ENCODE measurements at places on chromosomes 5 and 9.

GRCh38 chr9:98958271-98958984 lies 14.7 kb downstream of the COL15A1 start:
- H3K36me3 ChIP-seq = no peaks in the 10 kb centered on the region
- no peak overlapping the region for H3K4me3 ChIP-seq
- H3K4me1 ChIP-seq = no peaks in the 10 kb centered on the region
- peaks cover 4% of the 10 kb centered on the region for H3K27me3 ChIP-seq

DNA sequence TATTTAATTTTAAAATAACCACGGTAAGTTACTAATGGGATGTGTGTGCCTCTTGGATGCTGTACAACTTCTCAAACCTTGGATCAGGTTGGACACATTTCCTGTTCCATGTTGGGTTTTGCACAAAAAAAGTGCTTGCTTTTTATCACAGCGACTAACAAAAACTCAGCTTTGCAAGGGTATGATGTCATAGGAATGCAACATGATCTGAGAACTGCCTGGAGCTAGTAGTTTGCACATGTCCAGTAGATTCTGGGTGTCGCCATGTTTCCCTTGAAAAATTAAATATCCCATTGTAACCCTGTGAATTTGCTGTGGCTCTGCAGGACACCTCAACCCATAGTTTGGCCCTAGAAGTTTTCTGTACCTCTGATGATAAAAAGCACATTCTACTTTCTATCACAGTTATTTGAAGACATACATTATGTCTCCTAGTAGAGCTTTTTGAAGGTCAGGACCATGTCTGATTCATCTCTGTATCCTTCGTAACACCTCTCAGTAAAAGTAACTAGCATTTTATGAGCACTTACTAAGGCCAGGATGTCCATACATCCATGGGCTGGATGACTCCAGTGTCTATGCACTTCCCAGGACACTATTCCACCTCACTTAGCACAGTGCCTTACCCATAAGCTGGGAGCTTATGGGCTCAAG lies 11.5 kb upstream of the FRMPD1 start:
- H3K27ac ChIP-seq = no peak overlapping the region
- H3K27me3 ChIP-seq = peaks cover 17% of the 10 kb centered on the region
- H3K4me1 ChIP-seq = no peaks in the 10 kb centered on the region
- no peak overlapping the region for H3K4me3 ChIP-seq

GRCh38 chr5:98128271-98128670 lies 645.2 kb upstream of the RGMB start:
- no peak overlapping the region for H3K4me3 ChIP-seq
- no peak overlapping the region for H3K27ac ChIP-seq
- no peaks in the 10 kb centered on the region for H3K4me1 ChIP-seq
- DNase-seq = no peak
- no peaks in the 10 kb centered on the region for H3K36me3 ChIP-seq

DNA sequence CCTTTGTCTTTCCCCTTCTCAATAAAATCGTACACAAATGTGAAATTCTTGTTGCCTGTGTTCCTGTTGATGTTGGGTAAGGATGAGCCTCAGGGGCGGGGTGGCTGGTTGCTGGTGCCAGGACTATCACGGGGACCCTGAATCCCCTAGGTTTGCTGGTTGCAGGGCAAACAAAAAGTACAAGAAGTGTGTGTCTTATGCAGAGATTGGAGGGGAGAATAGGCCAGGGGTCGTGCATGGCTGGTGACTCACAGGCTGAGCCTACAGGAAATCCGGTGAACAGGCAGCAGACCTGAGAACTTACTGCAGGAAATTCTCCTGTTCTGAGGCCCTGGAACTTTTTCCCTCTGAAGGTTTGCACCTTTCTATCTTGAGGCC lies 5.5 kb downstream of the ANXA2R start:
- H3K27ac ChIP-seq = peak overlapping the region; percentile 93
- no peak for DNase-seq
- peak overlapping the region; percentile 95 for H3K4me3 ChIP-seq
- no peaks in the 10 kb centered on the region for H3K36me3 ChIP-seq
- H3K4me1 ChIP-seq = peaks cover 14% of the 10 kb centered on the region

GRCh38 chr9:95017661-95018060 lies 291.2 kb downstream of the AOPEP start:
- no peaks in the 10 kb centered on the region for H3K27me3 ChIP-seq
- H3K36me3 ChIP-seq = peaks cover 22% of the 10 kb centered on the region
- DNase-seq = no peak
- no peak overlapping the region for H3K27ac ChIP-seq

GRCh38 chr9:35906923-35907699 lies 1.1 kb downstream of the HRCT1 start:
- H3K27ac ChIP-seq = peak overlapping the region; percentile 62
- H3K27me3 ChIP-seq = peaks cover 2% of the 10 kb centered on the region
- H3K4me3 ChIP-seq = no peak overlapping the region
- peaks cover 66% of the 10 kb centered on the region for H3K4me1 ChIP-seq
- H3K36me3 ChIP-seq = no peaks in the 10 kb centered on the region
- DNase-seq = no peak

Measured in naive thymus-derived CD8-positive, alpha-beta T cell (primary cell).